ENCODE measurements at places on chromosomes 7 and 10.

GRCh38 chr7:25311346-25311745 is 83.1 kb upstream of the NPVF start:
- no peaks in the 10 kb centered on the region for H3K4me1 ChIP-seq
- DNase-seq, result no peak
- H3K27ac ChIP-seq, result no peak overlapping the region
- no peaks in the 10 kb centered on the region for H3K27me3 ChIP-seq
- H3K4me3 ChIP-seq, result no peak overlapping the region

- H3K27me3 ChIP-seq, result no peaks in the 10 kb centered on the region
- no peak overlapping the region for H3K4me3 ChIP-seq
- no peaks in the 10 kb centered on the region for H3K36me3 ChIP-seq
- DNase-seq, result no peak
- H3K27ac ChIP-seq, result no peak overlapping the region
These were observed 43.0 kb downstream of the TMEM130 start for GRCh38 chr7:98826811-98827231.

DNA sequence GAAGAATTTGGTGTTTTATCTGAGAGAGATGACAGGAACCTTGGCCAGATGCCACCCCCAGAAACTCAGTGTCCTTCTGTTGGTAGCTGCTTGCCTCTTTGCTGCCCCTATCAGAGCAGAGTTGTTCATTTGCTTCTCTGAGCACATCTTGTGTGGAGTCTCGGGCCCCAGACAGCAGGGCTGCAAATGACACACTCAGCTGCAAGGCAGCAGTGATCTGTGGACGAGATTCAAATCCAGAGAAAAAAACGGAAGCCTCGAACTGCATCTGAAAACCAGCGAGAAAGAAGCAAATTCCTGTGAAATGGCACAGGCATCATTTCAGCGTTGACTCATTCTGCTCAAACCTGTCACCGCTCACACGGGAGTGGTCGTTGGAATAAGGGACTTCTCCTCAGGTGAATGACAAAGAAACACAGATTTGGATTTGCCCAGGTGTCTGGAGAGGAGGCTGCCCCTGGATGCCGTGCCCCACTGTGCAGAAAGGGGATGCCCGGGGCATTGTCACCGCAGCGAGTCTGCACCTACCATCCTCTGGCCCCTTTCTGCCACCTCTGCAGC is 144.7 kb downstream of the PFKFB3 start:
- no peak overlapping the region for H3K27ac ChIP-seq
- DNase-seq, result no peak
- H3K36me3 ChIP-seq, result no peaks in the 10 kb centered on the region
- H3K4me3 ChIP-seq, result no peak overlapping the region
- H3K27me3 ChIP-seq, result no peaks in the 10 kb centered on the region

- H3K4me3 ChIP-seq, result no peak overlapping the region
- H3K4me1 ChIP-seq, result no peaks in the 10 kb centered on the region
These were observed 84.5 kb downstream of the RNF32 start for GRCh38 chr7:156725073-156725472.

GRCh38 chr7:3927446-3928110 is 626.5 kb downstream of the SDK1 start:
- H3K4me1 ChIP-seq, result no peaks in the 10 kb centered on the region
- no peak overlapping the region for H3K27ac ChIP-seq
- peaks cover 6% of the 10 kb centered on the region for H3K27me3 ChIP-seq
- no peak for DNase-seq

GRCh38 chr7:157543276-157543675 is 206.5 kb downstream of the DNAJB6 start:
- peak; percentile 22 for DNase-seq
- H3K36me3 ChIP-seq, result peaks cover 3% of the 10 kb centered on the region
- no peaks in the 10 kb centered on the region for H3K4me1 ChIP-seq
- H3K27ac ChIP-seq, result no peak overlapping the region

DNA sequence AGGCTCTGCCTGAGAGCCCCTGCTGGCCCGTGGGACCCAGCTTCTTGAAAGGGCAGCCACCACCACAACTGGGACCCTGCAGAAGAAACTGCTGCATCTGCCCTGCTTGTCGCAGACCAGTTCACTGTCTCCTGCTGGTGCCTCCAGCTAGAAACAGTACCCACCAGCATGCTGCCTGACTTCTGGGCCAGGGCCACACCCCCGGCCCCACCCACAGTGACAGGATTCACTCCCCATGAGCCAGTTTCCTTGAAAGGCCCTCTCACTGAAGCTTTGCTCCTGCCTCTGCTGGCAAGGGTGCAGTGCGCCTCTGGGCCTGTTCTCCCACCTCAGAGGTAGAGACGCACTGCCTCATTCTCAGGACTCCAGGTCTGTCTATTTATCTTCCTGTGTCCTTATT is 32.4 kb downstream of the ANXA11 start:
- H3K4me3 ChIP-seq, result no peak overlapping the region
- DNase-seq, result no peak
- no peak overlapping the region for H3K27ac ChIP-seq

DNA sequence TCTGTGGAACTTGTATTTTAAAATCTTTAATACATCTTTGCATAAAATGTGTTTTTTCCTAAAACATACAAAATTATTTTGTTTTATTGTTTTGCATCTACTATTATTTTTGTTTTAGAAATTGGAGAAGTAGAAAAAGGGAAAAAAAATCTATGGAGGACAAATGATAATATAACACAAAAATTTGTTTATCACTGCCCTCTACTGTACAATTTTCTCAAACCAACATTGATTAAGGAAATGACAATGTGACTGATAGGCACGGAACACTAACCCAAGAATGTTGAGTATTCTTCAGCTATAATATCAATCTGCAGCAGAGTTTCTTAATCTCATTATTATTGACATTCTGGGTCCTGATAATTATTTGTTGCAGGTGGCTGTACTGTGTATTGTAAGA is 9.5 kb upstream of the ING3 start:
- H3K4me3 ChIP-seq, result no peak overlapping the region
- H3K27ac ChIP-seq, result no peak overlapping the region
- H3K36me3 ChIP-seq, result no peaks in the 10 kb centered on the region

GRCh38 chr10:90890347-90890746 is 18.6 kb downstream of the RPP30 start:
- no peak overlapping the region for H3K4me3 ChIP-seq
- H3K27me3 ChIP-seq, result no peaks in the 10 kb centered on the region
- DNase-seq, result no peak
- no peaks in the 10 kb centered on the region for H3K4me1 ChIP-seq

GRCh38 chr10:67308912-67309311 is 383.1 kb downstream of the LRRTM3 start:
- no peak overlapping the region for H3K4me3 ChIP-seq
- no peak for DNase-seq
- H3K36me3 ChIP-seq, result no peaks in the 10 kb centered on the region

DNA sequence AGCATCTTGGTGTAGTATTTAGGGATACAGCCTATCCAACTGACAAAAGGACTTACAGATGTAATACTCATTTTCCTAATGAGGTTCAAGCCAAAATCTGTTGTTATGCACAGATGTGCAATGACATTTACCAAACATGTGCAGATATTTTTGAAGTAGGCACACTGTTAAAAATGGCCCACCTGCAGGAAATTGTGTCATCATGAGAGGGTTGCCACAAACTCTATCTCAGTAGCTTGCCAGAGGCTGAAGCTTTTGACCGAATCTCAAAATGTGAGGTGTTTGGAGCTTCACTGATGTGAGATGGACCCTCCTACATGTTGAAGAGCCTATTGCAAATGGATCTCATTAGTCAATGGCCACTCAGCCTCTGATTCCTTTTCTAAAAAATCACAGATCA is 89.7 kb upstream of the CSTF2T start:
- no peak overlapping the region for H3K27ac ChIP-seq
- no peak for DNase-seq
- no peaks in the 10 kb centered on the region for H3K36me3 ChIP-seq
- no peaks in the 10 kb centered on the region for H3K4me1 ChIP-seq
- H3K4me3 ChIP-seq, result no peak overlapping the region
- no peaks in the 10 kb centered on the region for H3K27me3 ChIP-seq

DNA sequence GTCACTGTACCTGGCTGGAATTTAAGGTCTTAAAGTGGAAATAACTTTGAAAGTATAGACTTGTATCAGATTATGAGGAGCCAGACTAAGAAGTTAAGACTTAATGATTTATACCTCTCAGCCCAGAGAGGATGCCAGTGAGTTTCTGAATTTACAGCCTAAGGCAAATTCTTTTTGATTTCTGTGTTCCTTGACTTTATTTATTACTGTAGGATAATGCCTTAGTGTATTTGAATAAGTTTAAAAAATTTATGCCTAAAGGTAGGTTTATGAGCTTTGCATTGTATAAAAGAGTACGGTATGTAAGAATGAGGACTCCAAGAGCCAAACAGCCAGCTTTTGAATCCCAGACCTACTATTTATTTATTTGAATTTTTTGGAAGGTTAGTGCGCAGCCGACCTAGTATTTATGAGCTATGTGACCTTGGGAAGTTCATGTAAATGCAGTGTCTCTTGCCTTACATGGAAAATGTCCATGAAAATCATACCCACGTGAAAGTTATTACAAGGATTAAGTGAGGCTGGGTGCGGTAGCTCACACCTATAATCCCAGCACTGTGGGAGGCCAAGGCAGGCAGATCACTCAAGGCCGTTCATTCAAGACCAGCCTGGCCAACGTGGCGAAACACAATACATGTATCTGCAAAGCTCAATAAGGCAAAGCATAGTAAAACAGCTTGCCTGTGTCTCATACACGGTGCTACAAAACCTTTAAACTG is 174.6 kb downstream of the AUTS2 start:
- H3K27me3 ChIP-seq, result no peaks in the 10 kb centered on the region
- no peaks in the 10 kb centered on the region for H3K36me3 ChIP-seq
- no peak for DNase-seq

GRCh38 chr7:120837599-120837998 is 20.3 kb downstream of the TSPAN12 start:
- no peak for DNase-seq
- H3K27me3 ChIP-seq, result no peaks in the 10 kb centered on the region
- no peaks in the 10 kb centered on the region for H3K4me1 ChIP-seq
- H3K27ac ChIP-seq, result no peak overlapping the region
- no peak overlapping the region for H3K4me3 ChIP-seq

GRCh38 chr7:75866489-75867389 is 12.1 kb upstream of the RHBDD2 start:
- no peak overlapping the region for H3K4me3 ChIP-seq
- H3K36me3 ChIP-seq, result no peaks in the 10 kb centered on the region
- H3K27me3 ChIP-seq, result no peaks in the 10 kb centered on the region
- peak; percentile 42 for DNase-seq
- H3K27ac ChIP-seq, result no peak overlapping the region

DNA sequence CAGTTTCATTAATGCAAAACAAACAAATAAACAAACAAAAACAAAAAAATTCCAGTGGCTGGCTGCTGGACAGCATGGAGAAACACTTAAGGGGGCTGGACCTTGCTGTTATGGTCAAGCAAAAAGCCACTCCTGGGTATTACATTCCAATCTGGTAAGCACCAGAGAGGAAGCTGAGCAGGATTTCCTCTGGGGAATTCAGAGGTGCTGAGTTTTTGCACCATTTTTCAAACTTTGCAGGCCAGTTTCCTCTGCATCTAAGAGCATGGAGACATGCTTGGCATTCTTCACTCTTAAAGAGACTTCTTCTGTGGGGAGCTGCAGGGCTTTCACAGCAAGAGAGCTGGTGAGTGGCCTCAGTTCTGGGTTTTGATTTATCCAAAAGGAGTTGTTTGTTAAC is 84.5 kb downstream of the FZD1 start:
- no peaks in the 10 kb centered on the region for H3K27me3 ChIP-seq
- no peak overlapping the region for H3K4me3 ChIP-seq
- DNase-seq, result no peak
- H3K36me3 ChIP-seq, result no peaks in the 10 kb centered on the region

GRCh38 chr7:7736671-7737070 is 18.3 kb upstream of the RPA3 start:
- H3K27me3 ChIP-seq, result no peaks in the 10 kb centered on the region
- no peak overlapping the region for H3K27ac ChIP-seq
- no peak overlapping the region for H3K4me3 ChIP-seq
- peaks cover 3% of the 10 kb centered on the region for H3K4me1 ChIP-seq
- no peaks in the 10 kb centered on the region for H3K36me3 ChIP-seq

- peak; percentile 76 for DNase-seq
- no peak overlapping the region for H3K27ac ChIP-seq
- H3K4me1 ChIP-seq, result no peaks in the 10 kb centered on the region
These were observed 1011.3 kb downstream of the XPNPEP1 start for GRCh38 chr10:108911814-108912541.

- H3K27ac ChIP-seq, result peak overlapping the region; percentile 65
- peaks cover 46% of the 10 kb centered on the region for H3K27me3 ChIP-seq
- peak overlapping the region; percentile 53 for H3K4me3 ChIP-seq
- peak; percentile 80 for DNase-seq
- no peaks in the 10 kb centered on the region for H3K4me1 ChIP-seq
These were observed 777 bp downstream of the BICC1 start for GRCh38 chr10:58513188-58514110.

DNA sequence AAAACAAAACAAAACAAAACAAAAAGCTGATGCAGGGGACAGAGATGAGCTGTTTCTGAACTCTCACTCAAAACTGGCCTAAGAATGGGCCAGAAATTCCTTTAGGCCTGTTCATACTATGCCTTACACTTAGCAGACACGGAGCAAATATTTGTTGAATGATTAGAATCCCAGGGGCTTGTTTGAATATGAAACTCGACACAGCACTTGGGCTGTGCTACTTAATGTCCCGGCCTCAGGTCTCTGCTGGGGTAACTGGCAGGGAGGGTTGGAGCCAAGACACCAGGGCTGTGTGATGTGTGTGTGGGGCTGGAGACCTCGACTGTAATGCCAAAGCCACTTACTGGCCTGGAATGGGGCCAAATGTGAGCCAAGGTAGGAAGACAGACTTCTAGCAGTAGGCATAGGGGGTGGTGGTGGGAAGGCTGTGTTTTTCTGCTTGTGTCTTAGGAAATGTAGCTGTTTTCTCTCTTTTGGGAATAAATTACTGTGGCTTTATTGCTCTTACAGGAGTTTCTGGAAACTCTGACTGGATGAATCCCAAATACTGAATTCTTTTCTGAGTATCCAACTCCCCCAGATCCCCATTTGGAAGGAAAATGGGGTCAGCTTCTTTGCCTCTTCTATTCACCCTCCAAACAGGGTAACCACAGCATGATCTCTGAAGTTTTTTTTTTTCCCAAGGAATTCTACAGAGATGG is 66.7 kb downstream of the EMX2 start:
- H3K4me1 ChIP-seq, result no peaks in the 10 kb centered on the region
- no peaks in the 10 kb centered on the region for H3K27me3 ChIP-seq
- no peak overlapping the region for H3K4me3 ChIP-seq
- peak; percentile 26 for DNase-seq

DNA sequence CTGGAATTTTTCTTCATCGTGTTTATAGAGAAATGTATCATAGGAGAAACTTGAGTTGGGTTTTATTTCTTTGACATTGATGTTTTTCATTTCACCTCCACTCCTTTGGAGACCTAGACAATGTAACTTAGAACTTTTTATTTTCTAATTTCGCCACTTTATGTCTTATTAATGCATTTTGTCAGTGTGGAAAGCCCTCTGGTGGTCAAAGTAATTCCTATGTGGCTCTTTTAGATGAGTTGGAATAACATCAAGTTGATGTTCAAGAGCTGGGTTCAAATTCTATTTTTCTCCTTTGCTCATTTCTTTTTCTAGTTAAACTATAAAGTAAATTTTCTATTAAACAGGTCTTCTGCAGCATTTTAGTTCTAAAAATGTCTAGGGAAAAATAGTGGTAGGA is 478.6 kb downstream of the LRMDA start:
- H3K4me1 ChIP-seq, result no peaks in the 10 kb centered on the region
- no peaks in the 10 kb centered on the region for H3K27me3 ChIP-seq
- H3K4me3 ChIP-seq, result no peak overlapping the region
- DNase-seq, result no peak
- H3K36me3 ChIP-seq, result no peaks in the 10 kb centered on the region
- no peak overlapping the region for H3K27ac ChIP-seq
